Breast epithelium (tissue), 4 donors: ENCODE measurements at places on chromosomes 1 and 21. TPM values are rescaled to one million over a fixed set of nuclear protein-coding genes. Genes with fewer than 3 reads are reported as not detected.
A peak's percentile ranks its signal among the peaks of the same experiment; 100 is the strongest.

DNA sequence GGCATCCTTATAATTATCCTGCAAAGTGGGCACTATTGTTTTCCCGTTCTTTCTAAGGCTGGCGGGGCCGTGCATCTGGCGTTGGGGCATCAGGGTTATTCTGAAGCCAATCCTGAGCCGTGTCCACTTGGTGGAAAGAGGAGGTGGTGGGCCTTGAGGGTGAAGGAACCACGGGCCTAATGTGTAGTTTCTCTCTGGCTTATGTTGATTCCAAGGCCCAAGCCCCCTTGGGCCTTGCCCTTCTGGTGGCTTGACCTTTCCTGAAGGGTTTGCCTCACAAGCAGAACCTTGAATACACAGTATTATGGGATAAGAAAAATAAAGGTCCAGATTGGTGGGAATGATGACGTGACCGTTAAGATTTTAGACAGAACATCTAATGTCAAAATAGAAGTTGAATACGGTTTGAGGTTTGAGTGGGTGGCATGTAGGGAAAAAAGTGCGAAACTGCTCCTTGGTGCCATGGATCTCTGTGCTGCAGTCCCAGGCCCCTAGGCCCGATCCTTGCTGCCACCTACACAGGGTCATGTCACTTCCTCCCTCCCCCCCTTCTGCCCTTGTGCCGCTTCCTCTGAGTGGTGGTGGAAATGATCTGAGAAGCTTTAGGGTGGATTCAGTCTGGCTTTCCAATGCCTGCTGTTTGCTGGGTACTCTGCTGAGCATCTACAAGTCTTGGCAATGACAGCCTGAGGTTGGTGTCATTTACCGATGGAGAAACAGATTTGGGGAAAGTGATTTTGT, 90.5 kb downstream of the PRDM2 start:
- DNase-seq: no peak
- no peak overlapping the region for H3K27ac ChIP-seq
- H3K4me1 ChIP-seq: no peaks in the 10 kb centered on the region
- H3K4me3 ChIP-seq: no peak overlapping the region

GRCh38 chr1:87464022-87464490, 135.4 kb downstream of the LMO4 start:
- DNase-seq: no peak
- H3K27me3 ChIP-seq: no peaks in the 10 kb centered on the region
- H3K4me3 ChIP-seq: no peak overlapping the region
- H3K4me1 ChIP-seq: no peaks in the 10 kb centered on the region
- H3K27ac ChIP-seq: no peak overlapping the region

- no peaks in the 10 kb centered on the region for H3K4me1 ChIP-seq
- H3K27me3 ChIP-seq: no peaks in the 10 kb centered on the region
- H3K36me3 ChIP-seq: no peaks in the 10 kb centered on the region
- no peak overlapping the region for H3K4me3 ChIP-seq
Observed at GRCh38 chr1:200625381-200625824, 4.9 kb upstream of the KIF14 start.

DNA sequence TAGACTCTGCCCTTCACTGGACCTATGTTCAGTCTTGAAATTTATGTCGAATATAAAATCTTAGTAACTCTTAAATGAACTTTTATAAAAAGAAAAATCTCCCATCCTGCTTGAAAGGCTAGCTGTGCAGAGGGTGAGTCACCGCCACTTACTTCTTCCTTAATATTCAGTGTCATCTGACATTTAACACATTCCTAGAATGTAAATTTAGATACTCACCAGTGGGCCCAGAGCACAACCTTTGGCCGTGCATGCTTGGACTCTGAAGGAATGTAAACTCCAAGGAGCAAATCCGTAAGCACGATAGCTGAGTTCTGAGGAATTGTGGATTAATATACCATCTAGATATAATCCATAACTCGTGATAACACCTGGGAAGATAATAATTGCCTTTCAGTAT, 403.3 kb downstream of the KCTD3 start:
- DNase-seq: no peak
- H3K4me1 ChIP-seq: no peaks in the 10 kb centered on the region
- H3K36me3 ChIP-seq: no peaks in the 10 kb centered on the region
- no peak overlapping the region for H3K4me3 ChIP-seq

DNA sequence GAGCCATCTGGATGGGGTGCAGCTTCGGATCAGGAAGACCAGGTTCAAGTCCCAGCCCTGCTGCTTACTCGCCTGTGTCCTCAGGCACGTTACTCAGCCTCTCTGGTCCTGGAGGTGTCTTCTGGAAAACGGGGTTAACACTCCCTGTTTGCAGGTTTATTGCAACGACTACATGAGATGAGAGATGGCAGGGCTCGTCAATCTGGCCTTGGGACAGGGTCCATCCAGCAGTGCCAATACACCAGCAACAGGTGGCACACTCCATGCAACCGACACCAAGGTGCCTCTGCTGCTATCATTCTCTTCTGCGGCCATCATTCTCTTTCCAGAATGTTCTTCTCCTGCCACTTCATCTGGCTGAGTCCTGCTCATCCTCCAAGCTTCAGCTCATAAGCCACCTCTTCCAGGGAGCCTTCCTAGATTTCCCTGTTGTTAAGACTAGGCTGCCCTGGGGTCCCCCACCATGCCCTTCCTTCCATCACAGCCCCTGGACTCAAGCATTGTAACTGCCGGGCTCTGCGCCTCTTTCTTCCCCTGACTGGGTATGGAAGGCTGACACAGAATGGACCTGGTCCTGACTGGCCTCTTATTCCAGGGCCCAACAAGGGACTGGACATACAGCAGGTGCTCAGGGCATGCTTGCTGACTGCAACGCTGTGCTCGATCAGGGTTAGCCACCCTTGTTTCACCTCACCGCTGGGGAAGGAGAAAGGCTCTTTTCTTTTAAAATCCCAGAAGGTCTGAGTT, 87.4 kb downstream of the DMRTB1 start:
- no peak overlapping the region for H3K27ac ChIP-seq
- H3K4me1 ChIP-seq: no peaks in the 10 kb centered on the region
- no peaks in the 10 kb centered on the region for H3K27me3 ChIP-seq

DNA sequence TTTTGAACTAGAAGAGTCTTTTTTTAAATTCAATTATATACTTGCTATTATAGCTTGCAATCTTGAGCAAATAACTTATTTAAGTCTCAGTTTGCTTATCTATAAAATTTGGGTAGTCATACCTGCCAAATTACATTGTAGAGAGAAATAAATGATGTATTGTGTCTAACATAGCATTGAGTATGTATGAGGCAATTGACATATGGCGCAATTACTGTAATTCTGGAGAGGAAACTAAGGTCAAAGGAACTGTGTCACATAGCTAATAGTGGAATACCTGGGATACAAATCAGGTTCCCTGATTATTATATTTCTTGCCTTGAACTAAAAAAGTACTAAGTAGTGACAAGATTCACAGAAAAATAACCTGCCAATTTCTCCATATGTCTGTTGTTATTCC, 302.5 kb downstream of the PDE4B start:
- H3K27me3 ChIP-seq: no peaks in the 10 kb centered on the region
- H3K27ac ChIP-seq: no peak overlapping the region
- no peak overlapping the region for H3K4me3 ChIP-seq
- DNase-seq: no peak
- no peaks in the 10 kb centered on the region for H3K4me1 ChIP-seq

Gene NUP210L
- total RNA-seq: not detected

Gene RGS8
- not detected for total RNA-seq

- H3K27me3 ChIP-seq: no peaks in the 10 kb centered on the region
- peak overlapping the region; percentile 88 for H3K27ac ChIP-seq
- H3K4me3 ChIP-seq: no peak overlapping the region
- DNase-seq: no peak
- H3K36me3 ChIP-seq: no peaks in the 10 kb centered on the region
- H3K4me1 ChIP-seq: peaks cover 2% of the 10 kb centered on the region
Observed at GRCh38 chr1:110228381-110228780, 18.3 kb downstream of the KCNC4 start.

GRCh38 chr1:228669242-228669585, 66.1 kb upstream of the RHOU start:
- DNase-seq: no peak
- no peak overlapping the region for H3K4me3 ChIP-seq
- H3K4me1 ChIP-seq: no peaks in the 10 kb centered on the region
- no peaks in the 10 kb centered on the region for H3K36me3 ChIP-seq
- no peak overlapping the region for H3K27ac ChIP-seq
- H3K27me3 ChIP-seq: no peaks in the 10 kb centered on the region

Gene SELL
- 2.0 TPM for total RNA-seq

- no peak for DNase-seq
- H3K36me3 ChIP-seq: no peaks in the 10 kb centered on the region
- peaks cover 5% of the 10 kb centered on the region for H3K27me3 ChIP-seq
- no peak overlapping the region for H3K4me3 ChIP-seq
Observed at GRCh38 chr1:162028726-162029125, 5.1 kb upstream of the OLFML2B start.

DNA sequence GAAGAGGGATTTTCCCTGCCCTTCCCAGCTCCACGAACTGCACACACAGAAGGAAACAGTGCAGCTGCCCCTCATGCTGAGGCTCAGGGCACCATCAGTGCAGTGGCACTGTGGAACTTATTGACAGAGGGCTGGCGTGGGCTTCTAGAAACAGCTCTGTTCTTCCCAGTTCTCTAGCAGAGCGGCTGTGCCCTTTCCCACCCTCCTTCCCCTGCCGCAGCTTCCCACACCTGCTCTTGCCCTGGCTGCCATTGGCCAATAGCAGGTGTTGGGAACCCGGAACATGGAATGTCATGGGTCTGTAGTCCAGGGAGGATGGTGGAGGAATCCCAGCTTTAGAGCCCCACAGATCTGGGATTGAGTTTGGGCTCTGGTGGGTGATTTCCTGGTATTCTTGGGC, 343.8 kb downstream of the RPS6KC1 start:
- no peak overlapping the region for H3K4me3 ChIP-seq
- no peak overlapping the region for H3K27ac ChIP-seq
- no peak for DNase-seq
- H3K36me3 ChIP-seq: no peaks in the 10 kb centered on the region
- no peaks in the 10 kb centered on the region for H3K27me3 ChIP-seq

DNA sequence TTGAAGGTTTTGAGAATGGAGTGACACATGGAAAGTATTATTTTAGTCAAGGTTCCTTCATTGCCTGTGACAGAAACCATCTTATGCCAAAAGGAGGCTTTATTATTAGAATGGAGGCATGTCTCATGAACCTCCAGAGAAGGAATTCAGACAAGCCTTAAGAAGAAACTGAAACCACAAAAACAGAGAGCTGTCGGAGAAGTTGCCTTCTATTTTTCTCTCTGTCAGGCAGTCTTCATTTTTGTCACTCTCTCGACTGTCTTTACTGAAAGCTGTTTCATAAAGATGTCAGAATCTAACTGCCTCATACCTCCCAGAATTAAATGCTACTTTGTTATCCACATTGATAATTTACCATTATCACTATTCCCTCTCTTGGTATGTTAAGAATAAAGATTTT, 434.7 kb upstream of the ADGRL4 start:
- H3K36me3 ChIP-seq: no peaks in the 10 kb centered on the region
- DNase-seq: no peak
- H3K4me1 ChIP-seq: no peaks in the 10 kb centered on the region
- no peaks in the 10 kb centered on the region for H3K27me3 ChIP-seq
- no peak overlapping the region for H3K4me3 ChIP-seq
- no peak overlapping the region for H3K27ac ChIP-seq

DNA sequence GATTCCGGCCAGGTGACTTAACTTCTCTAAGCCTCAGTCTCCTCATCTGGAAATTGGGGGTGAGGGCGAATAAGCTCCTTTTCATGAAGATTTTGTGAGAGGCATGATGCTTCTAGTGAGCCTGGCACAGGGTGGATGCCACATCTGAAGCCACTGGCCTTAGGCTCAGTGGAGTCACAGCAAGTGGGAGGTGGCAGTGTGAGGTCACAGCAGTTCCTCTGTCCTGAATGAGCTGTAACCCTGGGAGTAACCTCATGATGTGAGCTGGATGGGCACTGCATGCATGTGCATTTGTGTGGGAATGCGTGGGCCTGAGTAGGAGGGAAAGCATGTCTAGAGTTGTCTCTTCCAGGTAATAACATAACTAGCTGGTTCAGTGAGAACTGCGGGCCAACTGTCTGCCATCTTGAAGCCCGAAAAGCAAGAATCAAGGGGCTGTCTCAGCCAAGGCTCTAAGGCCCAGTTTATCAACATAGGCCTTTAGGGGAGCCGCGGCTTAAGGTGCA, 27.0 kb upstream of the HTR1D start:
- no peaks in the 10 kb centered on the region for H3K36me3 ChIP-seq
- H3K4me1 ChIP-seq: no peaks in the 10 kb centered on the region
- no peak overlapping the region for H3K4me3 ChIP-seq
- no peak overlapping the region for H3K27ac ChIP-seq
- no peaks in the 10 kb centered on the region for H3K27me3 ChIP-seq

Gene KRTAP21-1
- not detected for total RNA-seq

DNA sequence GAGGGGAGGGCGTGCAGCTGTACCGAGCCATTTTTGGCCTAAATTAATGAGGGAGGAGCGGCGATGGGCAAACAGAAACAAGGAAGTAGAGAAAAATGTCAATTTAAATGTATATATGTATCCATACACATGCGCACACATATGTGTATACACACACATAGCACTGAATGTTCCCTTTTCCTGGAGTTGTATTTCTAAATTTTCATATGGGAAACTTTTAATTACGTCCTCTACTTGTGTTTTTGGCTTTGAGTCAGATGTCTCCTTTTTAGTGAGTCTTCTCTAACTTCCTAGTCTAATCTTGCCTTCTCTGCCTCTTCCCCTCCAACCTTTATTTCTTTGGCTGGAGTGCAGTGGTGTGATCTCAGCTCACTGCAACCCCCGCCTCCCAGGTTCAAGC, 15.4 kb upstream of the CYYR1 start:
- DNase-seq: no peak
- no peaks in the 10 kb centered on the region for H3K4me1 ChIP-seq
- no peaks in the 10 kb centered on the region for H3K36me3 ChIP-seq
- peak overlapping the region; percentile 4 for H3K4me3 ChIP-seq
- no peak overlapping the region for H3K27ac ChIP-seq

Gene TFF2
- total RNA-seq: not detected

DNA sequence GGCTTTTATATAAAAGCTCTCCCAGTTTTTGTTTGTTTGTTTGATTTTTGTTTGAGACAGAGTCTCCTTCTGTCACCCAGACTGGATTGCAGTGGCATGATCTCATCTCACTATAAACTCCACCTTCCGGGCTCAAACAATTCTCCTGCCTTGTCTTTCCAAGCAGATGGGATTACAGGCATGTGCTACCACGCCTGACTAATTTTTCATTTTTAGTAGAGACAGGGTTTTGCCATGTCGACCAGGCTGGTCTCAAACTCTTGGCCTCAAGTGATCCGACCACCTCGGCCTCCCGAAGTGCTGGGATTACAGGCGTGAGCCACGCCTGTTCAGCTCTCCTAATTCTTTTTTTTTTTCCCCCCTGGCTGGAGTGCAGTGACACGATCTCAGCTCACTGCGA, 4.4 kb downstream of the PCAT6 start:
- no peak overlapping the region for H3K27ac ChIP-seq
- no peaks in the 10 kb centered on the region for H3K36me3 ChIP-seq
- H3K4me3 ChIP-seq: no peak overlapping the region
- DNase-seq: no peak
- no peaks in the 10 kb centered on the region for H3K4me1 ChIP-seq
- no peaks in the 10 kb centered on the region for H3K27me3 ChIP-seq

Gene PDPN
- 29.2 TPM for total RNA-seq
